ENCODE measurements at places on chromosomes 7 and 10.

DNA sequence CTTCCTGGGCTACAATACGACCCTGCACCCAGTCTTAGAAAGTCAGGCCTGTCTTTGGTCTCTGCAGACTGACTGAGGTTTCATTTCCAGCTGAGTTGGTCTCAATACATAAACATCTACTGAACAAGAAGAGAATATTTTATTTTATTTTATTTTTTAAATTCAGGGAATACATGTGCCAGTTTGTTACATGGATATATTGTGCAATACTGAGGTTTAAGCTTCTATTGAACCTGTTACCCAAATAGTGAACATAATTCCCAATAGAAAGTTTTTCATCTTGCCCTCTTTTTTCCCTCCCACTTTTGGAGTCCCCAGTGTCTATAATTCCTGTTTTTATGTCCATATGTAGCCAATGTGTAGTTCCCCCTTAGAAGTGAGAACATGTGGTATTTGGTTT is 10.7 kb downstream of the FZD8 start:
- no peak for DNase-seq

- DNase-seq, result no peak
Measured at GRCh38 chr10:79116368-79116767, 47.6 kb downstream of the ZMIZ1 start.

DNA sequence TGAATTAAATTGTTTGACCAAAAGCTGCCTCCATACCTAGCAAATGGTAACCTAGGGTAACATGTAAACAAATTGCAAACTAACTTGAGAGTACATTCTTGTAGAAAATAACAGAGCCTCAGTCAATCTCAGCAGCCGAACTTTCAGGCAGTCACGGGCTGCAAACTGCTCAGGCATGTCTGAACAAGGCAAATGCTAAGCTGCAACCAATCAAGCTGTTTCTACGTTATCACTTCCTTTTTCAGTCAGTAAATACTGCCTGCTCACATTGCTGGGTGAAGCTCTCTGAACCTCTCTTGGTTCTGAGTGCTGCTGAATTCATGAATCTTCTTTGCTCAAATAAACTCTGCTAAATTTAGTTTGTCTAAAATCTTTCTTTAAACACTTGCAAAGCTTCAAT is 1212.4 kb downstream of the SORCS1 start:
- no peak for DNase-seq

DNA sequence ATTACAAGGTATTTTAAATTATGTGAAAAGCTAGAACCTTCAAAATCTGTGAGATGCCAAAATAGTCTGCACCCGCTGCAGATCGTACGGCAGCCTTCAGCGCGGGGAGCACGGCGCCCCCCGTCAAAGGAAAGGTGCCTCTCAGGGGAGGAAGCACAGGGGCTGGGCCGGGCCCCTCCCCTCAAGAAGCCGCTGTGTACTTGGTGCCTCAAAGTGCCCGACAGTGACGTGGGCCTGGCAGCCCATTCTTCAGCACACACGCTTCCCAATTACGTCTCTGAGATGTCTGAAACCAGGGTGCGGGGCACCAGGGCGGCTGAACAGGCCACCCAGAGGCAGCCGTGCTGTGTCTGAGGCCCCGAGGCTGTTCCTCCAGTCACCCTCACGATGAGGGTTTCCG is 116.1 kb downstream of the INPP5A start:
- DNase-seq, result no peak

DNA sequence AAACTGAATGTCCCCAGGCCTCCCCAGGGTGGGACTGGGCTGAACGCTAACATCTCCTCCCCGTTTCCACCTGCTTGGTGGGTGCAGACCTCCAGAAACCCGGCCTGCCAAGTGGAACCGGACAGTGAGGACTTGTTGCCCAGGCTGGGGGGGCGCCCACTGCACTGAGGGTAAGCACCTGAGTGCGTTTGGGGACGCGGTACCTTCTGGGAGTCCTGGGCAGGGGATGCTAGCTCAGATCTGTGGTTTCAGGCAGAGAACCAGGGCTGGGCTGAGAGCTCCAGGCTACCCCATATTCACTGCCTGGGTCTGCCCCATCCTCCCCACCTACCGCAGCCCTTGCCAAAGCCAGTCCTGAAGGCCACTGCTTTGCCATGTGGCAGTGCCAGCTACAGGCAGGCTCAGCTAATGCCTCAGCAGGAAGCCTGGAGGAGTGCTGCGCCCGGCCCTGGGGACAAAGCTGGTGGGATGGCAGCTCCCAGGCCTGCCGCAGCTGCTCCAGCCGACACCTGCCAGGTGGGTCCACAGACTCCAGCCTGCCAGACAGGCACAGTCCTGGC is 3.5 kb upstream of the ZNF467 start:
- no peak for DNase-seq

DNA sequence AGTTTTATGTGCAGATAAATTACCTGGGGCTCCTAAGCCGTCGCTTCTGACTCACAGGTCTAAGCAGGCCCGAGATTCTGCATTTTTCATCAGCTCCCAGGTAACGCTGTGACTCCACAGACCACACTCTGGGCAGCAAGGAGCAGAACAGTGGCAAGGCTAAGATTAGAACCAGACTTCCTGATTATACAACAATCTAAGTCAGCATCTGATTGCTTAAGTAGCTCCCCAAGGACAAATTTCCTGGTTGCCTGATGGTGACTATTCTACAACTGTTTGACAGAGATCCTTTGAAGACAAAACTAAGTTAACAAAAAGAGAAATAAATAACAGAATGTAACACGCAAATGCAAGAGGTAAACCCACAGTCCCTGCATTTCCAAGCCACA is 69.0 kb downstream of the CREB3L2 start:
- no peak for DNase-seq

GRCh38 chr10:124025152-124025551 is 68.2 kb downstream of the CHST15 start:
- no peak for DNase-seq

DNA sequence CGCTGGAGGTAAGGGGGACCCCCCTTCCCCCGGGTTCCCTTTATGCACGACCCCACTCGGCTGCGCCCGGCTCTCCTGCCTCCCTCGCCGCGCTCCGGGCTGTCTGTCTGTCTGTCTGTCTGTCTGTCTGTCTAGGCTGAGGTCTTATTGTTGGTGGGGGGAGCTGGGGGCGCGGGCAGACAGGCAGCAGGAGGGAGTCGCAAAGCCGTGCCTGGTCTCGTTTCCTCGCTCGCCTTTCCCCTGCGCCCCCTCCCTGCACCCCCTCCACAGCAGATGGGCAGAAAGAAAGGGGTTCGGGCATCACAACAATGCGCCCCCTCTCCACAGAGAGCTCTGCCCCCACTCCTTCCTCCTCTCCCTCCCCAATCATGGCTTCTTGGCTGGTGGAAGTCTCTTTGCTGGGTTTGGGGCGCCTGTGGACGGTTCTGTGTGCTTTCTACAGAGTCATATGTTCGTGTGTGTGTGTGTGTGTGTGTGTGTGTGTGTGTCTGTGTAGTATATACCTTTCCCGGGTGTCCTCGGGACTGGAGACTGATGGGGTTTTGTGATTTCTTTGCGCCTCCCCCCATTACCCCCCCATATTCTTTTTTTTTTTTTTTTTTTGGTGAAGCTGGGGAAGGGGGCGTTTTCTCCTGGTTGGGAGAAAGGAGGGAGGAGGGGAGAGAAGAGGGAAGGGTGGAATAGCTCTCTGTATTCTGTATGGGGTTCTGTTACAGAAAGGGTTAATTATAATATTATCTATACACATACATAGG is 1.9 kb downstream of the AUTS2 start:
- DNase-seq, result no peak

- DNase-seq, result no peak
Measured at GRCh38 chr7:137388916-137389315, 45.4 kb upstream of the PTN start.
